ENCODE measurements at places on chromosomes 1 and 21.
A peak's percentile ranks its signal among the peaks of the same experiment; 100 is the strongest.

GRCh38 chr1:89754518-89754917 lies 66.3 kb upstream of the LRRC8D start:
- no peak for DNase-seq

DNA sequence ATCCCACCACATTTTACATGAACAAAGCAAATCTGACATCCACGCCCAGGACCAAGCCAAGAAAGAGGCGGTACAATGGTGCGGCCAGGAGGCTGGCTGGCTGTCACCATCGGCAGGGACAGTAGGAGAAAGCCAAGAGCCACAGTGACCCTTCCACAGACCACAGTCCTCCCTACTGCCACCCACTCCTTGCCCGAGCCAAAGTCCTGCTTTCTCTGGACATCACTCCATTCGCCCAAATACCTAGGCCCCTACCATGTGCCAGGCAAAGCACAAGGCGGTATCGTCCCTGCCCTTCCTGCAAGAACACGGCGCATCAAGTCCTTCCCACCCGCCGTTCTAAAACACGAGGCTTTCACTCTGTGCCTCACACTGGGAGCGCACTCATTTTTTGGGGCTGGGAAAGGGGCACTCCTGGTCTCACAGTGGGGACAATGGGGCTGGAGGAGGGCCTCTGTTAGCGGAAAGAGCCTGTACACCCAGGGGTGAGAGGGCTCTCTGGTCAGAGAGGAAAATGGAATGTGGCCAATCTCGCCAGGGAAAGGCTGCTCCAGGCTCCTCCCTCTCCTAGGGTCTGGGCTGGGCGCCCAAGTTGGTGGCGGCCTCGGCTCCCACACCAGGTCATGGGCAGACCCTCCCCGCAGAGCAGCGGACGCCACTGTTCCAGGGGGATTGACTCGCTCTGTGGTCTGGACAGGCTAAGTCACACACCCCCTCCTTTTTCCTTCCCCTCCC lies 26.5 kb downstream of the SSBP3 start:
- no peak for DNase-seq

- DNase-seq: peak; percentile 77
These were observed 19.8 kb downstream of the OLFML2B start for GRCh38 chr1:162003830-162004215.

DNA sequence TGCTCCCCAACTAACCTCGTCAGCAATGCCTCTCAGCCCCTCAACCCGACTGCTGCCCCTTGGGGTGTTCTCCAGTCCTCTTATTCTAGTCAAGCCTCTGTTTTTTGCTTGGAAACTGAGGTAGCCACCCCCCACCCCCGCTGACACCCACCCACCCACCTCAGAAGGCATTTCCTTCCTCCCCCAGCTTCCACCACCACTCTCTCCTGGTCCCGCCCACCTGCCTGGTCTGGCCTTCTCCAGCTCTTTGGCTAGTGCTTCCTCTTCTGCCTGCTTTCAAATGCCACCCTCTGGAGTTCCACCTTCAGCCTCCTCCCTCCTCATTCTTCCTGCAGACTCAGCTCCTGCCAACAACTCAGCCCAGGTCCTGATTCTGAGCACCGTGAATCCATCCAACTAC lies 35.3 kb downstream of the OLFML2B start:
- DNase-seq: no peak

DNA sequence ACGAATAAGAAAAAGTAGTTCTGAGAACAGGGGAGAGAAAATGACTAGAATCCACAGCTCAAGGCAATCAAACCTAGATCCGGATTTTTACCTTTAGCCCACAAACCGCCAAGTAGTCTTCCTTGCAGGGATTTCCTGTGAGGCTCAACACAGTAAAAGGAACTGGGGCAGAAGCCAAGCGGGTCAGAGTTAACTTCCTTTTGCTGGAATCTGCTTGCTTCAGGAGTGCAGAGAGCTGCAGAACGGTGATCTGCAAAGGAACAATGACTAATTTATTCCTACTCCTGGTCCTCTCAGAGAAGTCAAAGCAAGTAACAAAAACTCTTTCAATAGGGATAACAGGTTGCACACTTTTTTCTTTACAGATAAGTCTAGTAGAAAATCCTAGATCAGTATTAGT lies 53.4 kb downstream of the UBR4 start:
- no peak for DNase-seq

- DNase-seq: no peak
These were observed 51.8 kb downstream of the TNFRSF8 start for GRCh38 chr1:12114916-12115315.

- DNase-seq: no peak
These were observed 26.2 kb upstream of the B3GALT2 start for GRCh38 chr1:193212637-193213036.

DNA sequence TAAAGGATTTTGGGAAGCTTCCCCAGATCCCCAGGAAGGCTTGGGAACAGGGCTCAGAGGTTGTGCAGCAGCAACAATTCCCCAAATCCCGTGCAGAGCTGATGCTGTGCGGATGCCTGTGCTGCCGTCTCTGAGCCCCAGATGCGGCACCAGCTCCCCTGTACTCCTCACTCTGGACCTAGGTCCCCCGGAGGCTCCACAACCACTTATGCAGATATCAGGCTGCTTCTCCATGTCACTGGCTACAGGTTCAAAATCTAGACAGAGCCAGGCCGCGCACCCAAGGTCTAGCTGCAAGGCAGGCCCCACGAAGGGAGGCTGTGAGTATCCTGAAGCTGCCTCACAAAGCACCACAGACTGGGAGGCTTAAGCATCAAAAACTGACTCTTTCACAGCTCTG lies 81.6 kb downstream of the PDE9A start:
- DNase-seq: no peak

GRCh38 chr1:112346801-112347350 lies 49.1 kb upstream of the CTTNBP2NL start:
- no peak for DNase-seq

DNA sequence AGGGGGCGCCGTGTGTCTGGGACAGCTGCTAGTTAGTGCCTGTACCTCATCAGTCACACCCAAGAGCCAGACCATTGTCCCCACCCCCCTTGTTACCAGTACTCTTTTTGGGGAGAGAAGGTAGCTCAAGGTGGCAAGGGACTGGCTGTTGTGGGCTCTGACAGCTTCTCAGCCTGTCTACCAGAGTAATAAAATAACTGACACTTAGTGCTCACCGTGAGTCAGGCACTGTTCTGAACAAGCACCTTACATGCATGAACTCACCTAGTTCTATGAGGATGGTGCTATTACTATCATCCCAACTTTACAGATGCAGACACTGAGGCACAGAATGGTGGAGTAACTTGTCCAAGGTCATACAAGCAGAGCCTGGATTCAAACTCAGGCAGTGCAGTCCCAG lies 34.7 kb downstream of the IER5 start:
- DNase-seq: no peak

- no peak for DNase-seq
These were observed 1.5 kb downstream of the ITSN1 start for GRCh38 chr21:33643658-33644311.

DNA sequence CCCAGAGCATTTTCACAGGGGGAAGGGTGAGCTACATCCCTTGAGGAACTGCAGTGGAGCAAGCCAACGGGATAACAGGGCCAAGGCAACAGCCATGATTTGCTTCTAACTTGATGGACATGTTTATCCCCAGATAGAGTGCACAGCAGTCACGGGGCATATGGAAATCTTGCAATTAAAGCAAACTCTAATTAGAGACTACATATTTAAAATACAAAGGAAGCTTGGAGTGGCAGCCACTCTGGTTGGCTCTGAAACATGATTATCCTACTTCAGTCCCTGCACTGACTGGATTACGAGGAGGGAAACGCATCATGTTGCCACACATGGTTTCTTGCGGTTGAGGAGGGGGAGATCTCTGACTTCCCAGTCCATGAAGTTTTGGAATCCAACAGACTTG lies 60.8 kb downstream of the BEND5 start:
- DNase-seq: no peak

DNA sequence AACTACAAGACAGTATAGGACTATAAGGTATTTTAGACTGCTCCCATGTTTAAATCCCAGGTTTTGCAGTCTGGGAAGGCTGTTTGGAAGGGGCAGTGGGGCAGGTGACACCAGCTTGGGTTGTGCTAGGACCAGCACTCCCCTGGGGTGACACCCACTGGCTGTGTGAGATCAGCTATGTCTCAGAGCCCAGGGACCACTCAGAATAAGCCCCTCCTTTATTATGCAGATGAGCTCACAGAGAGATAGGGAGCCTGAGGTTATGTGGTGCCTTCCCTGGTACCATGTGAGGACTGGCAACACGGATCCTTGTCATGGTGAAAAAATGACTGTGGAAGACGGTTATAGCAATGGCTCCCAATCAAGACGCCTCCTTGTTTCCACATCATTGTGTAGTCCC lies 71.0 kb downstream of the NENF start:
- no peak for DNase-seq

DNA sequence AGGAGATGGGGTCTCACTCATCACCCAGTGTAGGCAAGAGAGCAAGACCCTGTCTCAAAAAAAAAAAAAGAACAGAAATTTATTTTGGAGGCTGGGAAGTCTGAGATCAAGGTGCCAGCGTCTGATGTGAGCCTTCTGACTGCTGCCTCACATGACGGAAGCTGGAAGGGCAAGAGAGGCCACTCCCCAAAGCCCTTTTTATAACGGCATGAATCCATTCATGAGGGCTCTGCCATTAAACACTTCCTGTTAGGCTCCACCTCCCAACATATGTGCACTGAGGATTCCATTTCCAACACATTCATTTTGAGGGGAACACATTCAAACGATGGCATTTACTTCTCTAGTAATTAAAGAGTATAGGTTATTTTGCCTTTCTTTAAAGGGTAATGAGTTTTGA lies 50.9 kb upstream of the C1orf198 start:
- DNase-seq: no peak

- no peak for DNase-seq
These were observed 58.6 kb downstream of the GIPC2 start for GRCh38 chr1:78104322-78104721.

- DNase-seq: no peak
These were observed 33.3 kb upstream of the CSF1 start for GRCh38 chr1:109877317-109877771.

DNA sequence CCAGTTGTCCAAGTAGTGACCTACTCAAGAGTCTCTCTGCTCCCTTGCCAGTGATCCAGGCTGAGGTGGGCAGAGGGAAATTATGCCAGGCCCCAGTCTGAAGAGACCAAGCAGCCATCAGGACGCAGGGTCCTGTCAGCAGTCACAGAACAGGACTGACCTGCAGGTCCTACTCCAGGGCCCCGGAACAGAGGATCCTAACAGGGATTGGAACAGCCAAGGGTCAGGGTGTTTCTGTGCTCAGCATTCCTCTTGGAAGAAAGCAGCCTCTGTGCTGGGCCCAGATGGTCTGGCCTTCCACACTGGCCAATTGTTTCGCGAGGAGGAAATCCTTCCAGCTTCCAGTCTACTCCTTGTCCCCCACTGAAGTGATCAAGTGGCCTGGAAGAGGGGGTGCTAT lies 41.6 kb upstream of the USP1 start:
- DNase-seq: no peak

DNA sequence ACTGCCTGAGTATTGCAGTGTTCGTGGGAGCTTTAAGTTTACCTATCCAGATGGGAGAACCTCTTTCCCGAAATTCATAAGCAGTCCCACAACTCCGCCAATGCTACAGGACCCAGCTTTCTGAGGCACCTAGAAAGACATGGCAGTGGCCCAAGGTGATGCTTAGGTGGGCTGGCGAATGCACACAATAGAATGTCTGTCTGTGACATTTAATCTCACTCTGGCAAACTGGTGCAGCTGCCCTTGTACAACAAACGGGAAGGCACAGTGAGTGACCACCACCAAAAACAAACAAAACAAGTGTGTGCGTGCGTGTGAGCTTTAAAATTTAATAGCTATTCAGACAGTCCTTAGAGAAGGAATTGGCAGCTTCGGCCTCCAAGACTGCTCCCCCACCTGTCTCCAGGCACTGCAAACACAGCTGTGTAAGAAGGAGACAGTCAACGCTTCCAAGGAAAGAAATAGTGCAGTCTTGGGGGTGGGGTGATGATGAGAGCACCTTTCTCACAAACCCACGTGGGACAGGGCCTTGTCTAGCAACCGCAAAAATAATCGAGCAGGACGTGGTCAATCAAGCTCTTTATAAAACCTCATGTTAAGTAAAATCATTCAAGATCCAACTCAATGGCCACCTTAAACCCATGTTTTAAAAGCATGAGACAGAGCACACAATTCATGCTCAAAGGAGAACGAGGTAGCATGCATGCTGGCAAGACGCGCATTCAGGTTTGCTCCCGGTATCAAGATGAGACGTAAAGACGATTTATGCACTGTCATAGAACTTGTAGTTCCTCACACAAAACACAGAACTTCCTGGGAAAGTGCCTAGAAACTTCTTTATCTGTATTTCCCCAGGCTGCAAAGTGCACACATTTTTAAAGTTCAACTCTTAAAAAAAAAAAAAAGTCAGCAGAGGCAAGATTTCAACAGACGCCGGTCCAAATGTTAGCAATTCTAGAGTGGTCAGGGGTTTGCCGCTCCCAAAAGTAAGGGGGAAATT lies 84.1 kb downstream of the TM2D1 start:
- DNase-seq: no peak

- DNase-seq: no peak
These were observed 222.3 kb downstream of the COP1 start for GRCh38 chr1:175984813-175985212.

DNA sequence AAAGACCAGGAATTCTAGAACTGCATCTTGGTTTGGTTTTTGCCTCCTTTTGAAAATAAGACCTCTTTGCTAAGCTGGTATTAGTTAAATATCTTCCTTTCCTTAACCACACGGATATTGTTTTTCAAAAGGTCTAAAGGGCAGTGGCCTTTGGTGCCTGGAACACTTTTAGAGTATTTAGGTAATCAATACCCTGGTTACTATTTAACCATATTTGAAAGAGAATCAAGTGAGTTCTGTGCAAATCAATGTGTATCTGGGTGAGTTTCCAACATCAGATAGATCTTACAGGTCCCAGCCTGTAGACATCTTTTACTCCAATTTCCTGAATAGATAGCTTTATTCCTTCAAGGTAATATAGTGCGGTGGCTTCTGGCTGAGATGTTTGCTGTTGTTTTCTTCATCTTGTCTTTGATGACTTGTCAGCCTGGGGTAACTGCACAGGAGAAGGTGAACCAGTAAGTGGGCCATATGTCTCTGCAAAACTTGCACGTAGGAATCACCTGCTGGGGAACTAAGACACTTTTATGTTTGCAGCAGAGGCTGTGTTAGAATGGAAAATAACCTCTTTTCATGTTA lies at the start of gene C8A:
Gene C8A (plus strand): TSS at position 277 of the 579 bp plus-strand sequence. CDS start 105 bp downstream, at position 382.
- DNase-seq: no peak

- no peak for DNase-seq
These were observed 49.3 kb downstream of the CLCA4 start for GRCh38 chr1:86596224-86596623.

DNA sequence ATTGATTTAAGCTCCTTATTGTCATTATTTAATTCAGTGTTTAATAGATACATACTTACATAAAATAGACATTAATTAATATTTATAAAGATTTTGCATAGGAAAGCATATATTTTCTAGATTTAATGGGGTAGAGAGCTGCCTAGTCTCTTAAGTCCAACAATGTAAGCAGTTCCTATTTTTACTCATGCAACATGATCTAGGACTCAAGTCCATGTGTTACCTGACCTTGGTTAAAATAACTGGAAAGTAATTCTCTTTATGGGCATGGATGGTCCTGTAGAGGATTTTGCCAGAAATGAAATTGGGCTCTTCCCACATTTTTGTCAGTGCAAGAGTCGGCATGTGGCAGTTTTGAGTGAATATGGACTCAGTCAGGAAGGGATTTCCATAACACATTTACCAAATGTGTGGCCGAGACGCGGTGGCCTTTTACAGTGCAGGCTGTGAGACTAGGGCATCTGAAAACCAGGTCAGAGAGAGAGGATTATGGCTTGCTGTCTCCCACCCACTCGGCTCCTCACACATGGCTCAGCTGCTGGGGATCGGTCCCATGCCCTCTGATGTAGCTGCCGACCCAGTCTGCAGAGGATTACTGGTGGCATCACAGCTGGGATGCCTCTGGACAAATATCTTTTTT lies 6.2 kb upstream of the KIF1B start:
- no peak for DNase-seq

Measured in NCI-H2171 (cell line).